Esophagus squamous epithelium (tissue), 5 donors: ENCODE measurements at places on chromosomes 4 and X. TPM values are rescaled to one million over a fixed set of nuclear protein-coding genes. Genes with fewer than 3 reads are reported as not detected.

DNA sequence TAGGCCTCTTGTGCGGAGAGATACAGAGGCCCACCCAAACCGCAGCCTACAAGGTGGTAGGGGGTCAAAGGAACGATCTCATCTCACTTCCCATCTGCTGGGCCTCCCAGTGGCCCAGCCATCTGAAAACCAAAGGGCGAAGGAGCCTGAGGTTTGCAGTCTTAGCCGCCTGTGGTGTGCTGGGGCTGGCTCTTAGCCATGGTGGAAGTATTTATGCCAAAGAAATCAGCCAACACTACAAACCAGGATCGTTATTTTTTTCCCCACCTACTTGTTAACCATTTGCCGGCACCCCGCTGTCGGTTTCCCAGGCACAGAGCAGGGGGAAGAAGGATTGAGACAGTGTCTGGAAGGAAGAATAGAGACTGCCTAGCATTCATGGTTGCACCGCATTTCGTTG lies 30.9 kb upstream of the CDKL5 start:
- no peak for DNase-seq

The COL4A5 gene
- 17.2 TPM for total RNA-seq

- no peak for DNase-seq
Observed at GRCh38 chrX:107135049-107135964, 16.7 kb upstream of the RBM41 start.

The FAM236C gene
- not detected for total RNA-seq

DNA sequence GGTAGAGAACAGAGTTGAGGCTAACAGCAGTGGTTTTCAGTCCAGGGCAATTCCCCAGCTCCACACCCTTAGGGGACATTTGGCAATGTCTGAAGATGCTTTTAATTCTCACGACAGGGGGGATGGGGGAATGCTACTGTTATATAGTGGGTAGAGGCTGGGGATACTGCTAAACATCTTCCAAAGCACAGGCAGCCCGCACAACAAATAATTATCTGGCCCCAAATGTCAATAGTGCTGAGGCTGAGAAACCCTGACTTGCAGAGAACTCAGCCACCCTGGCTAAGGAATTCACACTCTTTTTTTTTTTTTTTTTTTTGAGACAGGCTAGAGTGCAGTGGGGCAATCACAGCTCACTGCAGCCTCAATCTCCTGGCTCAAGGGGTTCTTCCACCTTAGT lies 60.6 kb downstream of the POLR2B start:
- DNase-seq = no peak

The PGM2 gene
- 127 TPM for total RNA-seq

The RFC1 gene
- 19.8 TPM for total RNA-seq

The LRRC66 gene
- 0.19 TPM for total RNA-seq

DNA sequence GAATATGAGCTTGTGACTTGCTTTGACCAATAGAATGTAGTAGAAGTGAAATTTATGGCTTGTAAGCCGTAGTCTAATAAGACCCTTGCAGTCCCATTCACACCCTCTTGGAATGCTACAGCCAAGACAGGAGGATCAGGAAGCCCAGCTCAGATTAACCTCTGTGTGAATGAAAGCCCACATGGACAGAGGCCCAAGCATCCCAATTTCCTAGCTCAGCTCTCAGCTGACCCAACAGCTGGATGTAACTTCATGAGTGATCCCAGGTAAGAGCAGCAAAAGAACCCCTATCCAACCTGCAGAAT lies 12.8 kb upstream of the PPM1K start:
- DNase-seq = no peak

- no peak for DNase-seq
Observed at GRCh38 chr4:183638436-183638835, 20.5 kb downstream of the RWDD4 start.

DNA sequence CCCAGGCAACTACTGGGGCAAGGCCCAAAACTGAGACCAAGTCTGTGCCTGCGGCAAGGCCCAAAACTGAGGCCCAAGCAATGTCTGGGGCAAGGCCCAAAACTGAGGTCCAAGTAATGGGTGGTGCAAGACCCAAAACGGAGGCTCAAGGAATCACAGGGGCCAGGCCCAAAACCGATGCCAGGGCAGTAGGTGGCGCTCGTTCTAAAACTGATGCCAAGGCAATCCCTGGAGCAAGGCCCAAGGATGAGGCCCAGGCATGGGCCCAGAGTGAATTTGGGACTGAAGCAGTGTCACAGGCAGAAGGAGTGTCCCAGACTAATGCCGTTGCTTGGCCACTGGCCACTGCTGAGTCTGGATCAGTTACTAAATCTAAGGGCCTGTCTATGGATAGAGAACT lies 2.7 kb downstream of the GPRASP2 start:
- no peak for DNase-seq

- no peak for DNase-seq
Observed at GRCh38 chr4:3293401-3294391, 875 bp downstream of the RGS12 start.

DNA sequence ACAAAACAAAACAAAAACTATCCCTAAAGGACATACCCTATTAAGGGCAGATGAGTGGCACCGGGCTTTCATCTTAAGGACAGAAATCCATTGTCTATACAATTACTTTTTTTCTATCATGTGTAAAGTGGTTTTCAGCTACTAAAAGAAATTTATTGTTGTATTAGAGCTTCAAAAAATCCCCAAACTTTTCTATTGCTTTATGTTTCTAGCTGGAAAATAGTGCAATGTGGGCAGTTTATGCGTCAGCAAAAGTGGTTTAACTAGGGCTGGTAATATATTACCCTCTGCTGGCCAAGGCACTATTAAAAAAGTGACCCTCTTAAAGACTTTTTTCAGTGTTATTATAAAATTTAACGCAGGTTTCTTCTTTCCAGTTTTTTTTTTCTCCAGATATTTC lies 15.5 kb upstream of the GPR82 start:
- no peak for DNase-seq

DNA sequence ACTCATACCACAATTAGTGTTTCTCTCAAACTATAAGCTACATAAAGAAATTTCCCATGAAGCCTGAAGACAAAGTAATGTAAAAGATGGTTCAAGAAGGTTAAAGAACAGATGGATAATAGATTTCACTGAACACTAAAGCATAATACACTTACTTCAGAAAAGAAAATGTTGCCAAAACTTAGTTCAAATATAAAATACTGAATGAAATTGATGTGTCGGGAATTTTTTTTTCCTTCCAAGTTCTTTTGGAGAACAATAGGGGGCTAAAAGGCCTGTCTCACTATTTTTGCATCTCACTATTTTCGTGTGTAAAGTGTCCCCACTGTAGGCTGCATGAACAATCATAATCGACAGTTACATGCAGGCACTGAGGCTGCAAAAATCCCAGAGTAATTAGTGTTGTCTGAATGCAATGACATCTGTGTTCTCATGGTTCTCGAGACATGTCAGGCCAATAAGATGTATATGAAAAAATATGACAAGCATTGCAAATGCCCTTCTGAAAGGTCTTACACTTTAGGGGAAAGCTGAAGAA lies 11.9 kb upstream of the MAB21L2 start:
- DNase-seq = no peak

The UGT2B15 gene
- not detected for total RNA-seq

The OR13H1 gene
- total RNA-seq = not detected

DNA sequence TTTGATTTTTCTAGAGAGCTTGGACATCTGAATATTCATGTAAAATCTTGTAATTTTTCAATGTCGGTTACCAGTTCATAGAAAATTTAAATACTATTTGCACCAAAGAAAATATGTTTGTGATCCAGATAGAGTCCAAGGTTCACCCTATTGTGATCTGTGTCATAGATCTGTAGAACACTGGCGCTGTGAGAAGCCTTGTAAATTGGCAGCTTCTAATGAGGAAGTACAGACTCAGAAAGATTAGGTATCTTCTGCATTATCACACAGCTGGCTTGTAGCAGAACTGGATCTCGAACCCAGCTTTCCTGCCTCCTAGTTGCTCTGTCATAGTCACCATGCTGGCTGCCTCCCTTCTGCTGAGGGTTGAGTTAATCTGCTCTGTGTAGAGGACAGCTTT lies 106.5 kb upstream of the PAK3 start:
- no peak for DNase-seq

The ADH7 gene
- 420 TPM for total RNA-seq

- no peak for DNase-seq
Observed at GRCh38 chr4:2263926-2264321, 2.0 kb upstream of the MXD4 start.

- no peak for DNase-seq
Observed at GRCh38 chrX:14916017-14916674, 42.9 kb downstream of the MOSPD2 start.

GRCh38 chr4:3243136-3243780 lies 5.7 kb upstream of the MSANTD1 start:
- DNase-seq = no peak

- no peak for DNase-seq
Observed at GRCh38 chr4:147060151-147060931, 114.7 kb upstream of the TTC29 start.

DNA sequence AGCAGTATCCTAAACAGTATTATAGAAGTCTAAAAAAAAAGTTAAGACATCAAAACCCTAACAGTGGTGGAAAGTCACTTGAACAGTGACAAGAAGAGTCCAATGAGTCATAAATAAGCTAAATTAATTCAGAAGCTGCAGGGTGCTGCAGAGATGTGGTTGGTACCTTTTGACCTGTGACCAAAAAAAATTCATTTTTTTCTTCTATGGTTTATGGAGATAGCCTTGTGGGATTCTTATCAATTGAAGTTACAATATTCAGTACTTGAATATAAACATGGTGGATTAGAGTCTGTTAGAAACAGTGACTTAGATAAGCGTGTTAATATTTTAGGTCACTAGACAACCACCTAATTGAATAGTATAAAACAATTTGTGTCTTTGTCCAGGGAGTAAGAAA lies 35.4 kb downstream of the CCSER1 start:
- DNase-seq = no peak

DNA sequence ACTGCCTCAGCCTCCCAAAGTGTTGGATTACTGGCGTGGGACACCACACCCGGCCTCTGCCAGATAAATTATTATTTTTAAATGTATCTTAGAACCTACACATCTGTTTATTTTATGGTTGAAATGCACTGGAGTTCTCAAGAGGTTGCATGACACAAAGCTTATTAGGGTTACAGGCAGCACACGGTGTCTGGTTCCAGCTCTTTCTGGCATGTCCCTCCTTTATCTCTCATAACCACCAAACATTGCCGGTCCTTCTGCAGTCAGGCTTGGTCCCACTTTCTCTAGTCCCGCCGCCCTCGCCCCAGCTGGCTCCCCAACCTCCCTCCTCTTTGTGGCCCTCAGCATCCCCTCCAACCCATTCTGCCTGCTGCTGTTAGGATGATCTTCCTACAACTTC lies 39.7 kb upstream of the SPRY1 start:
- DNase-seq = no peak

The MAGEA10 gene
- total RNA-seq = not detected

DNA sequence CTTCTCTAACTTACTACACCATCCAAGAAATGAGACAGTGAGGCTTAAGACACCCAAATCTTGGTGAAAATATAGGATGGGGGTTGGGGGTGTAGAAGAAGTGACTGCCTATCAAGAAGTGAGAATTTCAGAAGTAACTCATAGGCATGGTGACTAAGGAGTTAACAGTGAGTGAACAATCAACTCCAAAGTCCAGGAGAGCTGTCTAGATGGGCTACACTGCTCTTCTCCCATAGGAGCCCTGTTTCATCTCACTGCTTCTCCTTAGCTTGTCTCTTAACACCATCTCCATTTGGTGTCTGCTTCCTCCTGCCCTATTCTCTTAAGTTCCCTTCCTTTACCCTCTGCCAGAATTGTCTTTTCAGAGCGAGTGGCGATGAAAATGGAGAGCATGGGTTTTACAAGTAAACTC lies 22.7 kb downstream of the FABP2 start:
- no peak for DNase-seq

DNA sequence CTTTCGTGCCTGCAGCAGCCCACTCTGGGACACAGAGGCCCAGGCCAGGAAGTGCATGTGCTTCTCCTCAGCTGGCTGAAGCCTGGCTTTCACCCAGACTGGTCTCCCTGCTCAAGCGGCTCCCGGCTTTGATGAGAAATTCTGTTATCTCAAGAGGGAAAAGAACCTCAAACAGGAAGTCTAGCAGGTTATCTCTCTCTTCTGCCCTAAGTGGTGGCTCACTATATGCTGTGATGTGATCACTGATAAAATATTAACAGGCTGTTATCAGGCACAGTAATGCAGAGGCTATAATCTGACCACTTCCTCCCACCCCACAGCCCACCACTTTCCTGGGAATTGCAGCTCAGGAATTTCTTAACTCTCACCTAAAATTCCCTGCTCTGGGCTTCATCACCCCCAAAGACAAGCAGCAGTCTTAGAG lies 13.3 kb downstream of the CLDN2 start:
- no peak for DNase-seq

DNA sequence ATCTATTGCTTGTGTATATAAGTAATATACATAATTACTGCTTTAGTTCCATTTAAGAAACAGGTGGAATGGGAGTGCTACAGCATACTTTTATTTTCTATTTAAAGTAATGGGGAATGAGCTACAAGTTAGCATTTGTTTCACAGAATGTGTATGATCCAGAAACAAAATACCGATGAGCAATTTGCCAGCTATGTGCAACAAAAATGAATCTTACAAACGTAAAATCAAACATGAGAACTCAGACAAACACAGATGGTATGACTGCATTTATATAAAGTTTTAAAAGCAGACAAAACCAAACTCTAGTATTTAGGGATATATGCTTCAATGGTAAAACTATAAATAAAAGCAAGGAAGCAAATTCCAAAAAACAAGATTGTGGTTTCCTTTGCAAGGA lies 141.7 kb downstream of the PAPSS1 start:
- no peak for DNase-seq

DNA sequence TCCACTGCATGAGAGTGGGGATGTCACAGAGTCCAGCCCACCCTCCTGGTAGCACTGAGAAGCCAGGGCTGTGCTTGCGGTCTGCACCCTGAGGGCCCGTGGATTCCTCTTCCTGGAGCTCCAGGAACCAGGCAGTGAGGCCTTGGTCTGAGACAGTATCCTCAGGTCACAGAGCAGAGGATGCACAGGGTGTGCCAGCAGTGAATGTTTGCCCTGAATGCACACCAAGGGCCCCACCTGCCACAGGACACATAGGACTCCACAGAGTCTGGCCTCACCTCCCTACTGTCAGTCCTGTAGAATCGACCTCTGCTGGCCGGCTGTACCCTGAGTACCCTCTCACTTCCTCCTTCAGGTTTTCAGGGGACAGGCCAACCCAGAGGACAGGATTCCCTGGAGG lies 2.7 kb downstream of the MAGEA1 start:
- DNase-seq = no peak

- no peak for DNase-seq
Observed at GRCh38 chr4:173498023-173498422, 32.0 kb downstream of the HAND2 start.

GRCh38 chrX:40773809-40774208 lies 38.5 kb upstream of the MED14 start:
- no peak for DNase-seq

GRCh38 chr4:144711700-144712456 lies 65.9 kb downstream of the HHIP start:
- DNase-seq = no peak

DNA sequence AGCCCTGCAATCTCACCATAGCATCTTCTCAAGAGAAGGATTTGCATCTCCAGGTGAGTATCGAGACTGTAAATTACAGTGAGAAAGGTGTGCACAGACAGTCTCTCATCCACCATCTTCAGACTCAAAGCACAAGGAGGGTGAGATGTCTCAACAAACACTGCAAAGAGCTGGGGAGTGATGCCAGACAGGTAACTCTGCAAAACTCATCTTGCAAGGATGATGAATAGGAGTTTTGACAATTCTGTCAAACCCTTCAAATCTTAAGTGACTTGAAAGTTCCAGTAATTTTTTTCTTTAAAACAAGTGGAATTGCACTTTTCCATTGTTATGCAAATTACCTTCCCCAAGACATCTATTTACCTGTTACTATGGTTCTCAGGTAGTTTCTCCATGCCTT lies 277.2 kb upstream of the VCX3A start:
- DNase-seq = no peak
